MG63 (cell line): ENCODE measurements at places on chromosomes 5 and 9. TPM values are rescaled to one million over a fixed set of nuclear protein-coding genes. Genes with fewer than 3 reads are reported as not detected.
A peak's percentile ranks its signal among the peaks of the same experiment; 100 is the strongest.

GRCh38 chr9:14302405-14302804 is 11.5 kb downstream of the NFIB start:
- no peak for DNase-seq

- DNase-seq = no peak
These were observed 8.2 kb upstream of the IRF1 start for GRCh38 chr5:132498686-132499271.

GRCh38 chr9:133327834-133328484 is 8.0 kb downstream of the SURF6 start:
- no peak for DNase-seq

GRCh38 chr5:148465381-148466235 is 81.8 kb downstream of the FBXO38 start:
- DNase-seq = no peak

DNA sequence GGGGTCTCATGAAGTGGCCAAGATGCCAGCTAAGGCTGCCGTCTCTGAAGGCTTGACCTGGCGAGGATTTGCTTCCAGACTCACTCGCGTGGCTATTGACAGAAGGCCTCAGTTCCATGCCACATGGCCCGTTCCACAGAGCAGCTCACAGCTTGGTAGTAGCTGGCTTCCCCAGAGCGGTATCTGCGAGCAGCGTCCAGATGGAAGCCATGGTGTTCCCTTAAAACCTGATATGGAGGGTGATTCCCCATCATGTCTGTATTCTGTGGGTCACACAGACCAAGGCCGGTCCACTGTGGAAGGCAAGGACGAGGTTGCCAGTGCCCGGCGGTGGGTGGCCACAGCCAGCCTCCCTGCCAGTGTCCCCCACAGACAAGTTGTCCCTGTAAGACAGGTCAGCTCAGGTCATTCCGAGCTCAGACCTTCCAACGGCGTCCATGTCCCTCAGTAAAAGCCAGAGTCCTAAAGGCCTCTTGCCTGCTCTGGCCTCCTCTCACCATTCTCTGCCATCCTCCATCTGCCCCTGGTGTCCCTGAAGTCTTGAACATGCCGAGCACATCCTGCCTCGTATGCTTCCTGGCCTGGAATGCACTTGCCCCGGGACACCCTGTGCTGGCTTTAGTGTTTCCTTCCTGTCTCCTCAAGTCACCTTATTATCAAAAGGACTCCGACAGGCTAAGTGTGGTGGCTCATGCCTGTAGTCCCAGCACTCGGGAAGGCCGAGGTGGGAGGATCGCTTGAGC is 61.3 kb upstream of the LRRTM2 start:
- no peak for DNase-seq

- no peak for DNase-seq
These were observed 171.8 kb upstream of the RAI14 start for GRCh38 chr5:34484216-34484920.

- DNase-seq = no peak
These were observed 132.0 kb downstream of the PIK3R1 start for GRCh38 chr5:68347536-68347935.

DNA sequence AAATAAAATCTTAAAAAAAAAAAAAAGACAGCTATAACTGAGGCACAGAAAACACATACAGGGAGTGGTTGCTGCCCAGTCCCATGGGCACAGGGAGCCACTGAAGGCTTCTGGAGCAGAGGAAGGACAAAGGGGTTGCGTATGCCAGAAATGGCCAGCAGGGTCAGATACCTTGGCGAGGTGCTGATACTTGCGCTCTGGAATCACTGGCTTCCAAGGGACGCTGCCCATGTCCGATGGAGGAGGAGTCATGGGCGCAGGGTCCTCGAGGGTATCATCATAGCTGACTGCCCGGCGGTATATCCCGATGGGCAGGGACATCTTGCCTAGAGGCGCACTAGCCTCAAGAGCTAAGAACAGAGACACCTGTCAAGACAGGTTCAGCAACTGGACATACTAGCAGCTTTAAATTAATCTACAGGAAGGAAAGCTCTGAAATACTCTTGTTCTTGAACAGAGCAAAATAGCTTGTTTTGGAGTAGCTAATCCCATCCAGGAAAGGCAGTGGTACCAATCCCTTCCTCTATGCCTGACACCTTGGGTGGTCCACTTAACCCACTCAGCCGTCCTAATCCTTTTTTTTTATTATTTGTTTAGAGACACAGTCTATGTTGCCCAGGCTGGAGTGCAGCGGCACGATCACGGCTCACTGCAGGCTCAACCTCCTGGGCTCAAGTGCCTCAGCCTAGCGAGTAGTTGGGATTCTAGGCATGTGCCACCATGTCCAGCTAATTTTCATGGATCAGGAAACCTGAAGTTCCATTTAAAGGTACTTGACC is 6.0 kb downstream of the KIAA1191 start:
- no peak for DNase-seq

GRCh38 chr5:172089298-172090117 is 83.1 kb upstream of the FBXW11 start:
- no peak for DNase-seq

DNA sequence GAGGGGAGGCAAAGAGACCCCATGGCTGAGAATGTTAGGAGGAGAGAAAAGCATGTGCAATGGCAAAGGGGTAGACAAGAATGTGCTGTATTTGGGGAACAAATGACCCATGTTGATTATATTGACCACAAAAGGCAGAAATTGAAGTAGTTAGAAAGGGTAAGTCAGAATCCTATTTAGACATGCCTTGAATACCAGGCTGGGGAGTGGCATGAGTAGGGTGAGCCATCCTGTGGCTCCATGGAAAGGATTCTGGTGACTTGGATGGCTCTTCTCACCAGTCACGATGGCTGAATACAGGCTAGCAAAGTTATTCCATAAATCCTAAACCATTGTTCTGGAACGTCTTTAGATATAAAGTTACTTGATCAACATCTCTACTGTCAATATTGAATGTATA is 73.4 kb upstream of the MEF2C start:
- DNase-seq = no peak

DNA sequence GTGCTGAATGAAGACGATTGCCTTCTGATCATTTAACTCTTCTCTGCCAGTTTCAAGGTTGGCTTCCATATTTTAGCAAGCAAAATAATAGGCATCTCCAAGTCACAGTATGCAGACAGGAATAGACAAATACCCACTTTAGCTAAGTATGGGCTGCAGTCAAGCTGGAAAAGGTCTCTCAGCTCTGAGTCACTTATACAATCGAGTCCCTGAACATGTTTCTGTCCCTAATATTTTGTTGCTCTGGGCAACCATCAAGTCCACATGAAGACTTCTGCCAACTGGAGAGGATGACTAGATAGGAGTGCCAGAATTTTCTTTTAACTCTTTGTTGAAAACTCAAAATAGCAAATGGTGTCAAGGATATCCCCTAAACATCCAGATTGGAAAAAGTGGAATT is 575.3 kb downstream of the RAB3C start:
- no peak for DNase-seq

DNA sequence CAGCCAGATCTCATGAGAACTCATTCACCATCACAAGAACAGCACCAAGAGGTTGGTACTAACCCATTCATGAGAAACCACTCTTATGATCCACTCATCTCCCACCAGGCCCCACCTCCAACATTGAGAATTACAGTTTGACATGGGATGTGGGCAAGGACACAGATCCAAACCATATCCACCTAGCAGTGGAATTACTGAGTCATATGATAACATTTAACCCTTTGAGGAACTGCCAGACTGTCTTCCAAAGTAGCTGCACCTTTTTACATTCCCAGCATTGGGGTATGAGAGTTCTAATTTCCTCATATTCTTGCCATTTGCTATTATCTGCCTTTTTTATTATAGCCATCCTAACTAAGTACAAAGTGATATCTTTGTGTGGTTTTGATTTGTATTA is 51.9 kb downstream of the CTNNA1 start:
- no peak for DNase-seq

DNA sequence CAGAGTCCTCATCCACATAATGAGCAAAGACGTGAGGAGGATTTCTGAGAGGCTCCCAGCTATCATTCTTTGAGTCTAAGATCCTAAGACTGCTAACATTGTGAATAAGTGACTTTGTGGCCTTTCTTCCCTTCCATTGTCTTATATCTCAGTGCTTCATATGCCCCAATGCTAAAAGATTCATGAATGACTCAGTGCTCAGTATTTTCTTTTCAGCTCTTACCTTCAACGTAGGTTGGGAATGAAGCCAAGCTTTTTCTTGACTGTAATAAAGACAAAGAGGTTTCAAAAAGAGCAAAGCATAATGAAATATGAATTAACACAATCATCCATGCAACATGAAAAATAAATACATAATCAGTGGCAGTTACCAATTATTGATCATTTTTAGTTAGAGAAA is 146.4 kb downstream of the ENTREP1 start:
- DNase-seq = no peak

- DNase-seq = peak; percentile 31
These were observed 166.0 kb downstream of the OLFM1 start for GRCh38 chr9:135253305-135254004.

GRCh38 chr5:93305984-93306383 is 275.0 kb downstream of the NR2F1-AS1 start:
- DNase-seq = no peak

- DNase-seq = no peak
These were observed 38.0 kb downstream of the WDR41 start for GRCh38 chr5:77454123-77454522.

DNA sequence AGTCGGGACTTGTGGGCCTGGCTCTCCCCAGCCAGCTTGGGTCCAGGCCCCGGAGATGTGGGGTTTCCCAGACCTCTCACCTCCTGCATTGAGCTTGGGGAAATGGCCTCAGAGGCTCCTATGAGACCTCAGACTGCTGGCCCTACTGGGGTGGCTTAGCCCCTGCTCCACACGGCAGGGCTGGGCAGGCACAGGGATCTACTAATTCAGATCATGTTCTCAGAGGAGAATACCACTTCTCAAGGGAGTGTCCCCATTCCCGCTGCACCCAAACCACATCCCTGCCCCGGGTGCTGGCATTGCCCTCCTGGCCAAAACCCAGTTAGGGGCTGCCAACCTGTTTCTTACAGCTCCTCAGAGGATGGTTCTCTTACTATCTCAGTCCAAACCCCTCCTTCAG is 82.1 kb upstream of the LMX1B start:
- no peak for DNase-seq

GRCh38 chr5:6833406-6833805 is 120.2 kb downstream of the TENT4A start:
- DNase-seq = no peak

GRCh38 chr9:86488345-86488744 is 134.1 kb upstream of the TUT7 start:
- DNase-seq = no peak

- no peak for DNase-seq
These were observed 118.7 kb downstream of the NDUFS4 start for GRCh38 chr5:53678981-53679660.

- peak; percentile 43 for DNase-seq
These were observed 83.5 kb downstream of the PDE4D start for GRCh38 chr5:59810041-59810440.

DNA sequence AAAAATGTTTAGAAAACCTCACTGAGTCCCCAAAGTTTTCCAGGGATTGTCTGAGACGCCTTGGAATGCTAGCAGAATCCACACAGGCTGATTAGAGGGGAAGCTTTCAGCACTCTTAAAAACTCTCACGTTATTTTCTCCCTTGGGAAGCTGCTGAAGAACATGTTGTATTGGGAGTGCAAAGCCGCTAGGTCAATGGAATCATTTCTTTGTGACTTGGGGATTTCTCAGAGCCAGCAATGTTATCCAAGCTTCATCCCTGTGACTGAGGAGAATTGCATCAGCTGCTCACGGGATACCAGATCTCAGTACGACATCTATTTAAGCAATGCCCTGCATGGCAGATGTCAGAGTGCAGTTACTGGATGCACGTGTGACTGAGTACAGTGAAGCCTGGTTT is 426.4 kb upstream of the MPDZ start:
- DNase-seq = no peak

- no peak for DNase-seq
These were observed 21.4 kb upstream of the ANXA6 start for GRCh38 chr5:151178777-151179488.

DNA sequence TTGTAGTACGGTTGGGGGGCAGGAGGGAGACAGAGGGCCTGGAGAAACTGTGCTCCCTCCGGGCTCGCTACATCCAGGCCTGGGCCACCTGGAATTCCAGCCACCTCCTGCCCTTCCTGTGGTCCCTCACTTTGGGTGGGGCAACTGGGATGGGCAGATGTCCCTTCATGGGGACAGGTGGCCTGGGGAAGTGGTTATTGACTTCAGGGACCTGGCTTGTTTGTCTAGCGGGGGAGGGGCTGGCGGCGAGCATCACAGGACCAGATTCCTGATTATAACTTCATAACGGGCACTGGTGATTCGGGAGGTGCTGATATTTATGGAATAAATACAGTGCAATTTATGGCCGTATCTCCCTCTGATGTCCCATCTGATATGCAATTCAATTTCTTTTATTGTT is 20.1 kb upstream of the LAMC3 start:
- no peak for DNase-seq

DNA sequence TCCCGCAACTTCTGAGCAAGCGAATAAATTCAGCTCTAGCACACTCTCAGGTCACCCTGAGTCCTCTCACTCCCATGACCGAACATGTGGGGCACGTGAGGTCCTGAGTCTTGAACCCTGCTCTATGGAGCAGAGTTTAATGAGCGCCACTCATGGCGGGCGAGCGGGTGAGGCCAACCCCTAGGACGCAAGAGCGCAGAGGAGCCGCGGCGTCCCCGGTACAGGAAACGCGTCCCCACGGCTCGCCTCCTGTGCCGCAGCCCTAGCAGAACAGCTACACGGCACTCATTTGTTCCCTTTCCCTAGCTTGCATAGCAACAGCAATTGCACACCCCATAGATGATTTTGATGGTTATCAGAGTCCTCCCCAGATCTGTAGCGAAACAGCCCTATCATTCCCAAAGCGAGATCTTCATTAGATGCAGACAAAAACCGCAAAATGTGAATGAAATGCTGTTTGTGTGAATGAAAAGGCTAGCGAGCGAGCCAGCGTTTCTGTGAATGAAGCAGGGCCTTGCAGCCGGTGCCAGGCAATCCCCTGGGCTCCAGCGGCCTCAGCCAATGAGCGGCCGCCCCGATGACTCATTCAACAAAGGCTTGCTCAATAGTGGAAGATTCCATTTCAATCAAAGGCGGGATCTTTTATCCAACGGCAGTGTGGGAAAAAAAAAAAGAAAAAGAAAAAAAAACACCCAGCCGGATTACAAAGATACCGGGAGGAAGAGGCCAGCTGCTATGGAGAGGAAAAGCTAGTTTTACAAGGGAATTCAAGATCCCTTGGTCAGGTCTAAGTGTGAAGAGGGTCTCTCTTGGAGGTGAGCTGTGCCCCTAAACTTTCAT is 1.5 kb upstream of the SHC3 start:
- peak; percentile 92 for DNase-seq

GRCh38 chr5:132180134-132180745 is 47.4 kb downstream of the P4HA2 start:
- DNase-seq = peak; percentile 57

The ADRB2 gene
- 5.3 and 12.9 TPM in 2 replicates for total RNA-seq

The HRCT1 gene
- total RNA-seq = 95.0 and 617 TPM in 2 replicates

The SPIN1 gene
- 78.1 and 79.9 TPM in 2 replicates for total RNA-seq

The COL5A1 gene
- total RNA-seq = 78.9 and 92.0 TPM in 2 replicates

The GPR150 gene
- total RNA-seq = not detected in 2 replicates

The ANKRD18B gene
- total RNA-seq = not detected in 2 replicates

The IRX1 gene
- 7.4 and 16.7 TPM in 2 replicates for total RNA-seq

The ENHO gene
- total RNA-seq = 0.20 TPM in 1 of 2 replicates, not detected in the other

The TRIM36 gene
- 0.10 TPM in 1 of 2 replicates, not detected in the other for total RNA-seq

The SPOCK1 gene
- 37.9 and 92.3 TPM in 2 replicates for total RNA-seq

The SLC45A2 gene
- total RNA-seq = not detected in 2 replicates

The IER5L gene
- 15.7 and 21.7 TPM in 2 replicates for total RNA-seq

The GFI1B gene
- not detected in 2 replicates for total RNA-seq

The SLC6A7 gene
- not detected in 2 replicates for total RNA-seq

The MED7 gene
- total RNA-seq = 15.4 and 27.6 TPM in 2 replicates

The TSSK1B gene
- not detected in 2 replicates for total RNA-seq
